ENCODE measurements at places on chromosomes 3 and 15.

GRCh38 chr3:12501360-12502020 lies 17.2 kb downstream of the TSEN2 start:
- DNase-seq, result no peak

- no peak for DNase-seq
Observed at GRCh38 chr15:50256188-50257041, 9.1 kb downstream of the HDC start.

GRCh38 chr3:161600173-161600572 lies 103.6 kb downstream of the OTOL1 start:
- DNase-seq, result no peak

GRCh38 chr3:9600597-9600996 lies 47.0 kb upstream of the LHFPL4 start:
- no peak for DNase-seq

DNA sequence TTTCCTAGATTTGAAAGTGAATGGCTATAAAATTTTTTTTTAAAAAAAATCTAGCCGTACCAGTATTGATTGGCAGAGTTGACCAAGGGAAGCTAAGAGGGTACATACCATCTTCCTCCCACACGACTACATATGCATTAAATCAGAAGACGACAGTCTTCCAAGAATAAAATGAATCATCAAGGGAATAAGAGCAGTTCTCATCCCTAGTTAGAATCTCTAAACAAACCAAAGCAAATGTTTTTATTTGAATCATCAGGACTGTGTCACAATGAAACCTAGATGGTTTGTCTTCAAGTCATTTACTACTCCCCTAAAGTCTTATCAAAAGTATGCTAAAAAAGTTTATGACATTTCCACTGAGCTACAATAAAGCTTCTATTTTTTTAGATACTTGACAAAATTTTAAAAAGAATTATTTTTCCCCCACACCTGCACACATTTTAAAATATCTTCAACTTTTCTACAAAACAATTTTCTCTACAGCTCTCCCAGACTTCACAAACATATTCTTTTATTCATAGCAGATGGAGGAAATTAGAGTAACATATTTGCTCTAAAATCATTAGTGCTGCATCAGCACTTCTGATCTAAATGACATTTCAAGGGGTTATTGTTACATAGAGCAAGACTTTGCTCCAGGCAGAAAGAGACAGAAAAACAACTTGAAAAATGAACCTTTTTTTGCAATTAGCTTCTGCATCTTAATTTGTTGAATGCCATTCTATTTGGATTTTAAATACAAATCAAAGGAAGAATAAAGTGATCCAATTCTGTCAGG lies 547.1 kb downstream of the FHIT start:
- DNase-seq, result no peak

GRCh38 chr3:39141171-39141995 lies 12.0 kb downstream of the CSRNP1 start:
- DNase-seq, result no peak

DNA sequence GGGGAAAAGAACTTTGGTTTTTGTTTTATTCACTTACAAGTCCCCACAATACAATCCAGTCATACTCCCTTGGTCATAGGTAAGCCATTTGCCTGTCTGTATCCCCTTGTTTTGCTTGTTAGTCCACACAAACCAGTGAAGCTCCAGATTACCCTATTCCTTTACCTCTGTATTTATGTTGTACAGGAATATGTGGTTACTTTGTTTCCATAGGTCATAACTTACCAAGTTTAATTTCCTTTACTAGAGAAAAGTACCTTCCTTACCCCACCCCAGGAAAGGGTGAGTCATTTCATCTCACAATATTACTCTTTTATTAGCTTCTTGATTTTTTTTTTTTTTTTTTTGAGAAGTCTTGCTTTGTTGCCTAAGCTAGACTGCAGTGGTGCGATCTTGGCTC lies 113.4 kb upstream of the LRRFIP2 start:
- no peak for DNase-seq

GRCh38 chr3:194993896-194994295 lies 277.1 kb downstream of the XXYLT1 start:
- peak; percentile 69 for DNase-seq

- no peak for DNase-seq
Observed at GRCh38 chr3:178100908-178101307, 435.3 kb upstream of the KCNMB2 start.

GRCh38 chr3:110685630-110686029 lies 386.0 kb upstream of the NECTIN3 start:
- DNase-seq, result no peak

GRCh38 chr3:187292181-187292580 lies 644 bp upstream of the MASP1 start:
- DNase-seq, result peak; percentile 84

DNA sequence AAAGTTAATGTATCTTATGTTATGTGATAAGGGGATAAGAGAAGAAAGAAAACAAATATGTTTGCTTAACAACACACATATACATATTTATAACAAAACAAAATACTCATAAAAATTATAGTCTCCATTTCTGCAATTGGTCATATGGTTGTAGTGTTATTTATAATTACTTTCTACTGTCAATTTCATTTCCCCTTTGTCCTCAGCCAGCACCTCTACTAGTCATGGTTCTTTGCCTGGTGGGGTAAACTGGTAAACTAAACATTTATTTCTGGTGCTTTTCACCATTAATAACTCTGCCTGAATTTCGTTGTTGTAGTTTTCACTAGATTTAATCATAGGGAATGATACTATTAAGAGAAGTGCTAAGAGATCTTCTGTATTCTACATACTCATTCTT lies 88.0 kb upstream of the ALCAM start:
- no peak for DNase-seq

GRCh38 chr3:69585472-69585871 lies 153.8 kb upstream of the MITF start:
- DNase-seq, result no peak

DNA sequence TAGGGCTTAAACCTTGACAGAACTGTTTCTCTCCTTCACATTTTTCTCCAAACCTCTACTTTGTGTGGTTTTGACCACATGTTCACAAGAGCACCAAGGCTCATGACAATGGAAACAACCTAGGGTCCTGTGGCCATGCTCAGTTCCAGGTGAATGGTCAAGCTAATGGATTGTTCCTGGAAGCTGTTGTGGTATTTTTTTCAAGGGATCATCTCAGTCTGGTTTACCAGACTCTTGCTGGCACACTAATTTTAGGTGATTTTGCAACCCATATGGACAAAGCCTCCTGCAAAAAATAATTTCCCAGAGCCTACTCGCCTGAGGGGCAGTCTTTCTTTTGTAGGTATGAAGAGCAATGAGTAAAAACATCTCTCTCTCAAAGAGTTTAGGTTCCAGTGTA lies 67.2 kb downstream of the LSAMP start:
- no peak for DNase-seq

Measured in posterior cingulate gyrus (tissue), 11 donors.